ENCODE measurements at places on chromosomes 11 and 22. TPM values are rescaled to one million over a fixed set of nuclear protein-coding genes. Genes with fewer than 3 reads are reported as not detected.

GRCh38 chr22:41775338-41775737 is 25.1 kb upstream of the CCDC134 start:
- no peak for DNase-seq
- H3K4me3 ChIP-seq: no peak overlapping the region
- no peaks in the 10 kb centered on the region for H3K4me1 ChIP-seq
- no peaks in the 10 kb centered on the region for H3K36me3 ChIP-seq
- no peak overlapping the region for H3K27ac ChIP-seq

DNA sequence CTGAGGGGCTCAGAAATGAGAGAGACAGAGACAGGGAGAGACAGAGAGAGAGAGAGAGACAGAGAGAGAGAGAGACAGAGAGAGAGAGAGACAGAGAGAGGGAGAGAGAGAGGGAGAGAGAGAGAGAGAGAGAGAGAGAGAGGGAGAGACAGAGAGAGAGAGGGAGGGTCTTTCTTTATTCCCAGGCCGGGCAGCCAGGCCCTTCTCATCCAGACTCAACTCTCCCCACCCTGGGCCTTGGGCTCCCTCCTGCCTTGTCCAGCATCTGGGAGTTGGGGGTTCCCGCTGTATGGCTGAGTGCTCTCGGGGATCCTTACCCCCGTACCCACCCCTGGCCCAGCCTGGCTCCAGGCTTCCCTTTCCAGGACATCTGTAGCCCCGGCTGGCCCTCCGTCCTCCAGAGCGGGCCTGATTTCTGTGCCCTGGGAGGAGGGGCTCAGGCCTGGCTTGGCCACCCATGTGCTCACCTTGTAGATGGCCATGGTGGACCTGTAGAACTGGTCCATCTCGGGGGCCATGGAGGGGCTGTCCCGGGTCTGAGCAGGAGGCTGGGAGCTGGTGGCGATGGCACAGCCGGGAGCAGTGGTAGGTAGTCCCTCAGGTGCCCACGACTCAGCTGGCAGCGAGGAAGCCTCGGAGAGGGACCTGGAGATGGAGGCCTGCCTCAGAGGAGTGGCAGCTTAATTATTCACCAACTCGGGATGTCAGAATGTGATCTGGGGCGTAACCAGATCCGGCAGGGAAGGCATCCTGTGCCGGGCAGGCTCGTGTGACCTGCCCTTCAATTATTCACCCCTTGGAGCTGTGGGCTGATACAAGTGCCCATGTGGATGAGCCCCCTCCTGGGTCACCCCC is at the start of gene BAIAP2L2:
TSS of gene BAIAP2L2 (minus strand) at position 677 of the 855 bp plus-strand sequence. CDS start at position 518, 159 bp downstream.
- no peak within 1 kb of the TSS for H3K4me3 ChIP-seq
- no peak for DNase-seq
- H3K27me3 ChIP-seq: no peaks in the 10 kb centered on the region
- H3K4me1 ChIP-seq: no peaks in the 10 kb centered on the region
- H3K36me3 ChIP-seq: no peaks in the 10 kb centered on the region

GRCh38 chr11:119794141-119794665 is 65.2 kb upstream of the NECTIN1 start:
- no peaks in the 10 kb centered on the region for H3K36me3 ChIP-seq
- no peak overlapping the region for H3K27ac ChIP-seq
- peaks cover 5% of the 10 kb centered on the region for H3K27me3 ChIP-seq
- H3K4me3 ChIP-seq: no peak overlapping the region
- H3K4me1 ChIP-seq: peaks cover 3% of the 10 kb centered on the region

- no peaks in the 10 kb centered on the region for H3K36me3 ChIP-seq
- H3K4me3 ChIP-seq: no peak overlapping the region
- DNase-seq: no peak
- H3K27me3 ChIP-seq: 0 out of 3 replicates have a peak, but pooled peaks cover 2% of the 10 kb centered on the region
- no peak overlapping the region for H3K27ac ChIP-seq
Measured at GRCh38 chr11:8383227-8383626, 119.5 kb upstream of the LMO1 start.

DNA sequence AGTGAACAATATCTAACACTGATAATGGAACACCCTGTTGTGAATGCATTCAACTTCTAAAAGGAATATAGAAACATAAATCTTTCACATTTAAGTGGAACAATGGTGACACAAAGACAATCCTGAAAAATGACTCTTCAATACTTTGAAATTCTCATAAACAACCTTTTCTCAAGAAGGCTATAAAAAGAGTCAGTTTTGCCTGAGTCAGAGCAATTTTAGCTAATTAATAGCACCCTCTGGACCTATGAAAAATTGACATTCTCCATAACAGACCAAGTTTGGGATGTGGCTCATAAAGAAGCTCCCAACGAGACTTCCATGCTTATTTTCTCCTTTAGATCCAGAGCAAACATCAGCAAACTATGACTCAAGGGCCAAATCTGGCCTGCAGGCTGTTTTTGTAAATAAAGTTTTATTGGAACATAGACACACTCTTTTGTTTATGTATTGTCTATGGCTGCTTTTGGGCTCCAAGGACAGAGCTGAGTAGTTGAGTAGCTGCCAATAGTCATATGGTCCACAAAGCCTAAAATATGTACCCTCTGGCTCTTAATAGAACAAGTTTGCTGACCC is 108.0 kb downstream of the MAML2 start:
- no peaks in the 10 kb centered on the region for H3K4me1 ChIP-seq
- H3K4me3 ChIP-seq: no peak overlapping the region
- H3K27ac ChIP-seq: no peak overlapping the region
- no peaks in the 10 kb centered on the region for H3K27me3 ChIP-seq
- no peak for DNase-seq

GRCh38 chr11:5891216-5891800 is 1.7 kb upstream of the OR52E5 start:
- H3K4me1 ChIP-seq: no peaks in the 10 kb centered on the region
- no peaks in the 10 kb centered on the region for H3K27me3 ChIP-seq
- H3K4me3 ChIP-seq: no peak overlapping the region
- DNase-seq: peak; percentile 11
- no peak overlapping the region for H3K27ac ChIP-seq

DNA sequence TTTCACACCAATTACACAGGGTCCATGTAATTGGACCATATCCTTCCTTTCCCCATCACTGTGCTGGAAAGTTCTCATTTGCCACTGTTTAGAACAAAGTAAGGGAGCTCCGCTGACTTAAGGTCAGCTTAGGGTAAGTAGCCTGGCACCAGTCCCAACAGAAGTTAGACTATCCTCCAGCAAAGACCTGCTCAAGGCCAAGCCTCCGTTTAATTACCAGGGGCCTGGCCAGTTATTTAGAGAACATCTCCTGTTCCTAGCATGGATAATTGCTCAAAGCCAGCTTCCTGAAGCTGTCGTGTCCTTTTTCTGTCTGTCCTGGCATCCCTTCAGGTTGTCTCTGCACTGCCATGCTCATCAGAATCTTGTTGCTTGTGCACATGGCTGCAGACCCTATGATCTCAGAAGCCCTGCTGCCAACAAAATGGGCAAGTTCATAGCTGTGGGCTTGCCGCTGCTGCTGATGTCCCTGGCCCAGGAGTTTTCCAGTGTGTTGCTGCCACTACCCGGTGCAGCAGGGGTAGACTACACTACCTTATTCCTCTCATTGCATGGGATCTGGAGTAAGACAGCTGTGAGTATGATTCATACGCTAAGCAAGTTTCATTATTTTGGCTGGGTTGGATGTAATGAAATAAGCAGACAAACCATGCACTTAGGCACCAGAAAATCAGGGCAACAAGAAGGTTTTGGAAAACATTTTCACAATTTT is 8.1 kb downstream of the OR8A1 start:
- DNase-seq: no peak
- no peak overlapping the region for H3K27ac ChIP-seq
- H3K27me3 ChIP-seq: no peaks in the 10 kb centered on the region

GRCh38 chr11:123839131-123839530 is 33.0 kb upstream of the OR6M1 start:
- peaks cover 6% of the 10 kb centered on the region for H3K27me3 ChIP-seq
- H3K4me3 ChIP-seq: no peak overlapping the region
- no peaks in the 10 kb centered on the region for H3K36me3 ChIP-seq
- no peak for DNase-seq
- no peaks in the 10 kb centered on the region for H3K4me1 ChIP-seq

DNA sequence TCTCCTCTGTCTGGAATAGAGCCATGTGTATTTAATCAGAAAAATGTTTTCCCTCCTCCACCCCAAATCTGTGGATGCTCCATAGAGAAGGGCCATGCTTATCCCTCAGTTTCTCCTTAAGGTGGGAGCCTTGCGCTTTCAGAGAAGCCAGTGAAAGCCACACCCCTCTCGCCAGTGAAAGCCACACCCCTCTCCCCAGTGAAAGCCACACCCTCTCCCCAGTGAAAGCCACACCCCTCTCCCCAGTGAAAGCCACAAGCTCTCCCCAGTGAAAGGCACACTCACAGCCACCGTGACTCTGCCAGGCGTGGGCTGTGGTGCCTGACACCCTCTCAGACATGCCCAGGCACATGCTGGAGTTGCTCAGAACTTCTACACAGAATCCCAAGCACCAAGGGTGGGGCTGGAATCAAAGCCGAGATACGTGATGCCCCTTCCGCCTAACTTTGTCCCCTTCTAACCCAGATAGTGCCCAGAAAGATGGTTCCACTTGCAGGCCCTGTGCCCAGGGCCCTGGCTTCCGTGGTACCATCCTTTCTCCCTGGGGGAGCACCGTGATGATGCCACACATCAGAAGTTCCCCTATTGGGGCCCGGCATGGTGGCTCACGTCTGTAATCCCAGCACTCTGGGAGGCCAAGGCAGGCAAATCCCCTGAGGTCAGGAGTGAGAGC is 16.5 kb upstream of the PRR5 start:
- peaks cover 48% of the 10 kb centered on the region for H3K4me1 ChIP-seq
- no peak overlapping the region for H3K27ac ChIP-seq
- no peaks in the 10 kb centered on the region for H3K27me3 ChIP-seq
- H3K36me3 ChIP-seq: peaks cover 4% of the 10 kb centered on the region
- H3K4me3 ChIP-seq: no peak overlapping the region

Gene PANX2
- 3.9 TPM for total RNA-seq

Gene KBTBD3
- total RNA-seq: 6.6 TPM

Gene SYT13
- 0.09 TPM for total RNA-seq

Gene ABCC8
- total RNA-seq: 0.27 TPM

Gene TBX10
- not detected for total RNA-seq

Gene TRPM5
- not detected for total RNA-seq

Data from K562 (cell line).